ENCODE measurements at places on chromosomes 12 and 14. TPM values are rescaled to one million over a fixed set of nuclear protein-coding genes. Genes with fewer than 3 reads are reported as not detected.

GRCh38 chr12:67794161-67794560 is 145.6 kb downstream of the DYRK2 start:
- DNase-seq = no peak

DNA sequence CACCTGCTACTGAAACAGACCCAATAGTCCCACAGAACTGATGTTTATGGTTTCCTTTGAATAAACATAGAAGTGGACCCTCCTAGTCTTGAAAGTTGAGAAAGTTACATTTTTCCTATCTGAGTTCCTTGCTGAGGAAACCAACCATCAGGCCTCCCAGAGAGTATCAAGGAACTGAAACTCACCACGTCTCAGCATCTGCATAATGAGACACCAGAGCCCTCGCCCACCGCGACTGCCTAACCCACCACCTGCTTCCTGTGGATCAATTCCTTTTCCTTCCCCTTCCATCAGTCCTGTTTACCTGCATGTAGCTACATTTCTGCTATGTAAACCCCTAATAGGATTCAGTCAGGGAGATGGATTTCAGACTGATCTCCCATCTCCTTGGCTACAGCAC is 443.2 kb upstream of the TMEM132C start:
- DNase-seq = no peak

DNA sequence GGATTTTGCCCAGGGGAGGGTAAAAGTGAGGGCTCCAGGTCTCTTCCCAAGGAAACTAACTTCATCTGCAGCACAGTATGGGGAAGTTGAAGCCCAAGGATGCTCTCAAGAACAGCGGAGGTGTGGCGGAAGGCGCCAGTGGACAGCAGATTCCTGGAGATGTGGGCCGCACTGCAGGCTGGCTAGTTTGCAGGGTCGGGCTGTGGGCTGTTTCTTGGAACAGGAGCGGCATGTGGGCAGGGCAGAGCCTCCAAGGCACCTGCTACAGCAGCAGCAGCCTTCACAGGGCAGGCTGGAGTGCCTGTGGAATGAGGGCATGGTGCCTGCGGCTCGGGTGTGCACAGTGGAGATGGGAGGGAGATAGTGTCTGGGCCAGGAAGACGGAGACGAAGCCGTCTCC is 100.0 kb upstream of the SFSWAP start:
- DNase-seq = no peak

GRCh38 chr14:68593806-68594536 is 198.9 kb downstream of the ZFP36L1 start:
- DNase-seq = no peak

DNA sequence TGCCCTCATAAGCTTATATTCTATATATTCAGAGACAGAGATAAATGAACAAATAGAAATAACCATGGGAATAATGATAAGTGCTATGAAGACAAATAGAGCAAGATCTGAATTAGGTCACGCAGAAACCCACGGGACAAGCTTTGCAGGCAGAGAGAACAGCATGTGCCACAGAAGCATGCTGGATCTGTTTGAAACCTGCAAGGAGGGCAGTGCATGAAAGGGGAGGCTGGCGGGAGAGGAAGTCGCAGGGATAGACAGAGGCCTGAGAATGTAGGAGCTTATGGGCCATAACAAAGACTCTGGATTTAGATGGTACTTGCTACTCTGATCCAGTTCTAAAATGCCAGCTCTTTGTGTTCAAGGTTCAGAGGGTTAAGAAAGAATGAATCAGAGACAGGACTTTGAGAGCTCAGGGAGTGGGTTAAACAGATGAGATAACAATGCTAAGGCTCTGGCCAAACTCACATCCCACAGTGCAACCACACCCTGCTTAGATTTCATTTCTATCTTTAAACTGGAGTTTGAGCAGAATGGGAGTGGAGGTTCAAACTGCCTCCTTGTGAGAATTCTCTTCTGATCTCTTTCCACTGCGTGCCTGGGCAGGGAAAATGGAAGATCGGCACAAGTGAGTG is 49.2 kb upstream of the PPP1R12A start:
- DNase-seq = no peak

KRT77 gene
- not detected for total RNA-seq
